ENCODE measurements at places on chromosomes 2 and 18.
A peak's percentile ranks its signal among the peaks of the same experiment; 100 is the strongest.

- DNase-seq: no peak
Measured at GRCh38 chr2:149141046-149141445, 102.5 kb downstream of the LYPD6B start.

- no peak for DNase-seq
Measured at GRCh38 chr2:43759195-43759594, 14.6 kb upstream of the DYNC2LI1 start.

GRCh38 chr2:145909766-145910165 lies 1389.8 kb upstream of the ZEB2 start:
- DNase-seq: no peak

DNA sequence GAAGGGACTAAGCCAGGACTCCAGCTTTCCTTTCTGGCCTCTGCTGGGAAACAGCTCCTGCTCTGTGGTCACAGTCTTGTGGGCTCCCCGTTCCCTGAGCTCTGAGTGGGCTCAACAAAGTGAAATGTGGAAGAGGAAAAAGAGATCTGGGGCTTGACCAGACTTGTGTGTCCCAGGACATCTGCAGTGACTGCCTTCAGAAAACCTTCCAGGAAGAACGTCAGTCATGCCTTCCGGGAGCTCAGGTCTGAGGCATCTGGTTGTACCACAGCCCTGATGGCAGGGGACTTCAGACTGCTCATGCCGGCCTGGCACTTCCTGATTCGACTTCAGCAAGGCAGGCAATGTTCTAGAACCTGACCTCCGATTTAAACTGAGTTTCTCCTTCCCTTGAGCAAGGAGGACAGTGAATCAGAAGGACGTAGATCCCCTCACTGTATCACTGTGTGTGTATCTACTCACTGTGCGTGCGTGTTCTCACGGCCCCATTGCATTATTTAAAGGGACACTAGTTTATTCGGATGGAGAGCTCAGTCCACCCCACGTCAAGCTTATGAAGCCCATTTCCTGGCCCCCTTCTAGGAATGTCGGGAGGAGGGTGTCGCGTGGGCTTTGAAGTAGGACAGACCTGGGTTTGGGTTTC lies 548 bp upstream of the FBLN7 start:
- no peak for DNase-seq

- DNase-seq: no peak
Measured at GRCh38 chr2:166625670-166626069, 131.6 kb upstream of the SCN7A start.

GRCh38 chr2:220277445-220277975 lies 650.1 kb downstream of the SLC4A3 start:
- DNase-seq: no peak

GRCh38 chr2:104850361-104851290 lies 3.3 kb upstream of the POU3F3 start:
- no peak for DNase-seq

GRCh38 chr2:6970976-6971480 lies 53.8 kb downstream of the RNF144A start:
- no peak for DNase-seq

DNA sequence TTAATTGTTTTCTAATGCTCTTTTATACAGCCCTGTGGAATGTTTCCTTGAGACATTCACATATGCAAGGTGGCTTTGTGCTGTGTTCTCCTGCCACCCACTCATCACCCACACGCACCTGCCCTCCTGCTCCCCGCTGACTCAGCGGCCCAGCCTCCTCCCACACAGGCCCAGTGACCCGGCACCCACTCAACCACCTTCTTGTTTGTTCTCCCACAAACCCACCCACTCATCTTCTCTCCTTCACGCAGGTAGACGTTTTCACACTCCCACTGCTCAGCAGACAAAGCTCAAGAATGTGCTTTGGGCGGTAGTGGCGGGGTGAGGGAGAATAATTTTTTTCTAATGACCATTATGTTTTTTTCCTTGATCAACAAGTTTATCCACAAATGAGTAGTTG lies 28.6 kb upstream of the NEMP2 start:
- DNase-seq: peak; percentile 72

DNA sequence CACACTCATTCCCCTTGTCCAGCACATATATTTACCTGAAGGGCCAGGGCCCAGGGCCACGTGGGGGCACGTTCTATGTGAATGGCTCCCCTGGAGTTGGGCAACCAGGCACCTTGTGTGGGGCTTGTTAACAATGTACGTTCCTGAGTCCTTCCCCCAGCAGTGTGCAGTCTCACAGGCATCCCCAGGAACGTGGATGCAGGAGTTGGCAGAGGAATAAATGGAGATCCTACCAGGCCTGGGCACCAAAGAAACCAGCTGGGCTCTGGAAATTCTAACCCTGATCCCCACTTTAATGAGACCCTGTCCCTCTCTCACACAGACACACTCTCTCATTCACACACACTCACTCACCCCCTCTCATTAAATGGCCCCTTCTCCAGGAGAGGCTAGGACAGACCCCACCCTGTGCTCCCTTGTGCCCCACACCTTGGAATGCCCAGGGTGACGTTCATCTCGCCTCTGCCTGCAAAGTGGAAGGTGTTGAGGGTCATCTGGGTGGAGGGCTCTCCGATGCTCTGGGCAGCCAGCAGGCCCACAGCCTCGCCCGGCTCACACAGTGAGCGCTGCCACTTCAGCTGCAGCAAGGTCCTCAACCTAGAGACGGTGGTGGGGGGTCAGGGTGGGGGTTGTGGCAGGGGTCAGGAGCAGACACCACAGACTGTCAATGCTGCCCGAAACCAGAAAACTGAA lies 65.6 kb downstream of the POLR1A start:
- DNase-seq: no peak

- no peak for DNase-seq
Measured at GRCh38 chr2:151269798-151270568, 8.3 kb upstream of the RBM43 start.

DNA sequence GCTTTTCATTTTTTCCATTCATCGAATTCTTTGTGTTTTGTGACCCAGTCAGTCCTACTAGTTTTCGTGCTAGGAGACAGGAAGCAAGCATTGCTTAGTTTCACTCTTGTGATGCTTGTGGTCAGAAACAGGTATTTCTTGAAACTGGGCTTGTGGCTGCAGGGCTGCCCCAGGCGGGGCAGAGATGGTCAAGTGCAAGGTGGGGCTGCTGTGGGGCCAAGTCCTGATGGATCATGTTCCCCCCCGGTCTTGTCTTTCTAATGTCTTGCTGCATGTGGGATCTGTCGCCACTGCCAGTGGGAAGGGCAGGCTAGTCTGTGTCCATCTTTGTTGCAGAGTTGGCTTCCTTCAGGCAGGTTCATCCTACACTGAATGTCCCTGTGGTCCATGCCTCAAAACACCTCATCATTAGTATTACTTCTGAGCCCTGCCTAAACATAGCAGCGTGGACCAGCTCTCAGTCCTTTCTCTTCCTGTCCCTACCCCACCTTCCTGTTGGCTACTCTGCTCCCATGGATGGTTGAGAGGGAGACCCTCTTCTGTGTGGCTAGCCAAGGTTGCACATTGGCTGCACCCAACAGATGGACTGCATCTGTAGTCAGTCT lies 38.7 kb downstream of the INPP4A start:
- DNase-seq: no peak

DNA sequence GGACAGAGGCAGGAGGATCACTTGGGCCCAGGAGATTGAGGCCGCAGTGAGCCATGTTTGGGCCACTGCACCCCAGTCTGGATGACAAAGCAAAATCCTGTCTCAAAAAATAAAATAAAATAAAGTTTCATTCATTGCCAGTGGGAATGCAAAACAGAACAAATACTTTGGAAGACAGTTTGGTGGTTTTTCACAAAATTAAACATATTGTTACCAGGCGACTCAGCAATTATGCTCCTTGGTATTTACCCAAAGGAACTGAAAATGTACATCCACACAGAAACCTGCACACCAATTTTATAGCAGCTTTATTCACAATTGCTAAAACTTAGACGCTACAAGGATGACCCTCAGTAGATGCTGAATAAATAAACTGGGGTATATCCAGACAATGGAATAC lies 35.8 kb downstream of the FOSL2 start:
- no peak for DNase-seq

DNA sequence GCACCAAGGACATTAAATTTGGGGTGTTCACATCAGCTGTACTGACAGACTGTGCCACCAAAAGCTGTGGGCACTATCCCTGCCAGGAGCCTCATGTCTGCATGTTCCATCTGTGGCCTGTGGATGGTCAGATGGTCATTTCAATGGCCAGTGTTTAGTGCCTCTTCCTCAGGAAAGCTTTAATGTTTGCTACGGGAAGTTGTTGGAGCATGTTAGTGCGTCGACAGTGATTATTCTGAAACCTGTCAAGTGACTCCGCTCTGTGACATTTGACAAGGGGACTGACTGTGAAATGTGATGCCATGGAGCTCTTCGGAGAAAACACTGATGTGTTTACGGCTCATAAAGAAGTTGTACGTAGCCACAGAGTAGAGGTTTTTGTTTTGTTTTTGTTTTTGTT lies 18.7 kb upstream of the RGPD4 start:
- no peak for DNase-seq

GRCh38 chr2:102588213-102588939 lies 31.0 kb upstream of the SLC9A2 start:
- no peak for DNase-seq

- no peak for DNase-seq
Measured at GRCh38 chr2:105904938-105905337, 160.2 kb downstream of the NCK2 start.

GRCh38 chr2:109497911-109498870 lies 115.6 kb downstream of the SEPTIN10 start:
- no peak for DNase-seq

DNA sequence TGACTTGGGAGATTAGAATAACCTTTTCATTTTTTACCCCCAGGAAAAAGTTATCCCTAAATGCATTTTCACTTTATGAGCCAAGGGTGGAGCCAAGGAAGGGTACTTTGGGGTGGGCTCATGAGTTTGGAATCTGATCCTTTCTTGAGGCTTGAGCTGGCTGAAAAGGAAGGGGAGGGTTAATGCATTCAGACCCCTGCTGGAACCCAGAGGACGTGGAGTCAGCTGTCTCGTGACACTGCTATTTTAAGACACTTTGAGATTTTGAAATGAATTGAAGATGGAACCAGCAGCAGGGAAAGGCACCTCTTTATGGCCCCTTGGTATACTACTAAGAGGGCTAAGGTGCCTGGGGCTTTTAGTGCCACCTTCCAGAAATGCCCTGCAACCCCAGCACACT lies 90.4 kb downstream of the MARCHF4 start:
- no peak for DNase-seq

Data from stimulated activated CD8-positive, alpha-beta memory T cell treated with anti-CD3 and anti-CD28 coated beads, Interleukin-4, amount 100 ng/mL, for 4 hours (primary cell).